ENCODE measurements at places on chromosomes 1 and 21.
A peak's percentile ranks its signal among the peaks of the same experiment; 100 is the strongest.

DNA sequence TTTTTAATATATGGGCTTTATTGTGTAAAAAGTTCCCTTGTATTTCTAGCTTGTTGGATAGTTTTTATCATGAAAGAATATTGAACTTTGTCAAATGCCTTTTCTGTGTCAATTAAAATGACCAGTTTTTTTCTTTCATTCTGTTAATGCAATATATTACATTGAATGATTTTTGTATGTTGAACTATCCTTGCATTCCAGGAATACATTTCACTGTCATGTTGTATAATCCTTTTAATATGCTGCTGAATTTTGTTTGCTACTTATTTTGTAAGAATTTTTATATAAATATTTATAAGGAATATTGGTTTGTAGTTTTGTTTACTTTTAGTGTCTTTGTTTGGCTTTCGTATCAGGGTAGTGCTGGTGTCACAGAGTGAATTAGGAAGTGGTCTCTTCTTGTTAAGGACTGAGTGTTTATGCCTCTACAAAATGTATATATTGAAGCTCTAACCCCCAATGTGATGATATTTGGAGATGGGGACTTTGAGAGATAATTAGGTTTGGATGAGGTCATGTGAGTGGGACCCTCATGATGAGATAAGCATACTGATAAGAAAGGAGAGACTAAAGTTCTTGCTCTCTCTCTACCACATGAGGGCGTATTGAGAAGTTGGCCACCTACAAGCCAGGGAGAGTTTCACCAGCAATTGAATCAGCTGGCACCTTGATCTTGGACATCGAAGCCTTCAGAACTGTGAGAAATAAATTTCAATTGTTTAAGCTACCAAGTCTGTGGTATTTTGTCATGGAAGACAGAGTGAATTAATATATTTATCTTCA, 12.0 kb upstream of the SLAMF6 start:
- DNase-seq: no peak

DNA sequence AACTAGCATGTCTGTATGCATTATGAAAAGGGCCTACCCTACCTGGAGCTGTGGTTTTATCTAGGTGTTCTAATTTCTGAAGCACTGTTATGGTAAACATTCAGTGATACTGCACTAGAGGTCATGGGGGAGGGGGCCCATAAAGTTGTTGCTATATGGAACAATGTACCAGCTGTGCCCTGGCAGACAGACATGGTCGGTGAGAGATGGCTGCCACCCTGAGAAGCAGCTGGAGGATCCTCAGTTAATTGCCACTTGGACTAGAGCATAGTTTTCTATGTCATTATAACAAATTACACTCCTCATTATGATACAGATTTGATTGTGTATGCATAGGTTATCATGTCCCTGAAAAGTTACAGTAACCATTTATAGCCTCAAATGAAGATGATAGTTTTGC, 45.4 kb downstream of the ILDR2 start:
- DNase-seq: no peak

DNA sequence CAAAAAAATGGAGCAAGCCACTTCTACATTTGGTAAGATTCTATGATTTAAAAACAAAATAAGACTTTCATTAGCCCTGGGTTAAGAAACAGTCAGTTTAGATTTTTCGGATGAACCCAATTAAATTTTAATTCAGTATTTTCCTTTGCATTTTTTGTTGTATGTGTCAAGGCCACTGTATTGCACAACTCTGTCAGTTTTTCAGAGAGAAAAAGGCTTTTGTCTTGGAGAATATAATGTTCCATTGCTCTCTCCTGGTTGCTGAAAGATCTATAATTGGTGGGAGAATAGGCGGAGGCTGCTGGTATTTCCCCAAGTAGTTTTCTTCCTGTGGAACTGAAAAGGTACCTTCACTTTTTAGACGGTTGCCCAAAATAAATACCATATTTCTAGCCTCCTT, 84.6 kb downstream of the NEGR1 start:
- no peak for DNase-seq

GRCh38 chr1:30465096-30465495, 258.3 kb downstream of the MATN1 start:
- DNase-seq: no peak

DNA sequence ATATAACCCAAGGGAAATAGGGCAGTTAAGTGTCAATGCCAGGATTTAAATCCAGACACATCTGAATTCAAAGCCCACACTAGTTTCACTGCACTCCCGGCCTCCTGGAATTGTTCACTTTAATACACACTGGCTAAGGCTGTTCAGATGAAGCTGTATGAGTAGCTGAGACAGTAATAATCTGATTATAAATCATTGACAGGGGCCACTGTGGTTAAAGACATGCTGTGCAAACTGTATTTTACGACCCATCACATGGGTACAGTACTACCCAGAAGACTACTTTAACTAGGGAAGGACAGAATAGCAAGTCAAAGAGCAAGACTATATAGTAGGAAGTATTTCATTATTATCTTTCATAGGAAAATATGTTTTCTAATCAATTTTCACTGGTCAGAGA, 16.1 kb upstream of the NTNG1 start:
- no peak for DNase-seq

DNA sequence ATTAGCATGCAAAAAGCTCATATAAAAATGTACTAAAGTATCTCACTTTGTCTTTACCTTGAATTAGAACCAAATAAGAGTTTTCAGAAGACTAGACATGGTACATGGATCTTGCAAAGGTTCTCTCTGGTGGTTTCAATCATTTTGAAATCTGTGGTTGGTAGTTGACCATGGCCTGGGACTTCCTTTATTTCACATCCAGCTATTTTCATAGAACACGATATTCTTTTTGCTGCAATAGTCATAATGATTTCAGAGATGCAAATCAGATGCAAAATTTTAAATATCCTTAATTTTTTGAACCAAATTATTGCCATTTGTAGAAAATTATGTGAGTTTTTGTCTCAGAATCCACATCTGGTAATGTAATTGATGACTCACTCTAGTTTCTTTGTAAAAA, 375.1 kb upstream of the ZP4 start:
- no peak for DNase-seq

GRCh38 chr1:15820478-15820877, 13.0 kb upstream of the UQCRHL start:
- DNase-seq: no peak

DNA sequence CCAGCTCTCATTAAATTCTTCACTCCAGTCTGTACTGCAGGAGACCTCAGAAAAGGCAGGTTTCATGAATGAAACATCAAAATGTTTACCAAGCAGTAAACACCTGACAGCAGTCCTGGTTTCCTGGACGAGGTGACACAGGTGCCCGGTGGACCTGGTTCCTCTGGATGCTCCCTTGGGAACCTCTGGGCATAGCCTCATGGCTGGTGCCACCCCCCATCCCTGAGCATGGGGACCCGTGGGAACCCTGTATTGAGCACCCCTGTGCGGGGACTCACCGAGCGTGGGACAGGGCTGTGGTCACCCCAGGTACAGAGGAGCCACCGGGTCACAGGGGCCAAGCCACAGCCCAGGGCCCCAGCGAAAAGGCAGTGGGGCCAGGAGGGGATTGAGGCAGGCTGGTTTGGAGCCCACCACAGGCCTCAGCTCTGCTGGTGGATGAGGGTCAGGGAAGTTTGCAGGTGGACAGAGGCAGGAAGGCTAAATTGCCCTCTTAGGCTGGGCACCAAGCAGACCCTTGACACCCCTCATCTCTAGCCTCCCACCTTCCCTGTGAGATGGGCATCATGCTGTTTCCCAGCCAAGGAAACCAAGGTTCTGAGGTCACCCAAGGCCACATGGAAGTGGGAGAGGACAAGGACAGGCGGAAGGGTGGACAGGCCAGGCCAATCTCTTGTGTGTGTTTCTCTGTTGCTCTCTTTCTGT, 158.4 kb downstream of the PTPRU start:
- no peak for DNase-seq

DNA sequence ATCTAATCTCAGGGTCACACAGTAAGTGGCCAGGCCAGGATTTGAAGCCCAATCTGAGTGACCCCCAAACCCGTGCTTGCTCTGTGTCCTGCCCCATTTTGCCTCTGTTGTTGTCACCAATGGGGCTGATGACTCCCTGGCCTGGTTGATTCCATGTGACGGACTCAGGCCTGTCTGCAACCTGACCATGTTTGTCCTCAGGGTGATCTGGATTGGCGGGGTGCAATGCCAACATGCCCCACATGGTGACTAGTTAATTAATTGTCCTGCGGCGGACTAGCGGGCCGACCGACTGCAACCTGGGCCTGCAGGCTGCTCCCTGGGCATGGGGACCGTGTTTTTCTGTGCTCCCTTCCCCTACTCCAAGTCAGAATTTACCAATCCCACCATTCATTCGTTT, 256.3 kb downstream of the MATN1 start:
- DNase-seq: no peak

GRCh38 chr1:210233216-210233494, 559 bp downstream of the SERTAD4 start:
- no peak for DNase-seq

DNA sequence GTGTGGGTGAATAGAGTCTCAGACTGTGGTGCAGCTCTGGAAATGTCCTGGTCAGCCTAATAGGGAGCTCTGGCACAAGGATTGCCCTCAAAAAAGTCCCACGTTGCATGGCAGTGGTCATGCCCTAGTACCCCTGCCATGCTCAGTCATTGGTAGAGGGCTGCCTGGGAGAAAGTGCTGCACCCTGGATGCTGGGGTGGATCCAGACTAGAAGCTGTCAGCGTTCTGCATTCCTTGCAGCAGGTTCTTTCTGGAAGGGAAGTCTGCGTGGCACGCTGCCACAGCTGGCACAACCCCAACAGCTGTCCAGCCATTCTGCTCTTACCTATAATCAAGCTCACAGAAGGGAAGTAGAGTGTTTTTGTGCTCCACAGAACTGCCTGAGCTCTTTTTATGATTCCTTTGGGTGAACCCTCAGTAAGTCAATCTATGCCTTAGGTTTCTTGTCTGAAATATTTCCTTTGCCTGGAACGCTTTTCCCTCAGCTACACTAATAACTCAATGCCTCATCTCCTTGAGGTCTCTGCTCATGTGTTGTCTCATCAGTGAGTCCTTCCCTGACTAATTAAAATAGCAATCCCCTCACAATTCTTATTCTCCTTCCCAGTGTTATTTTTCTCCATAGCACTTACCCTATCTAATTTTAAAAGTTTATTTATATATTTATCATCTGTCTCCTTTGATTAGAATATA, 61.5 kb upstream of the JAK1 start:
- no peak for DNase-seq

- DNase-seq: no peak
These were observed 95.6 kb upstream of the C8B start for GRCh38 chr1:57061369-57061768.

DNA sequence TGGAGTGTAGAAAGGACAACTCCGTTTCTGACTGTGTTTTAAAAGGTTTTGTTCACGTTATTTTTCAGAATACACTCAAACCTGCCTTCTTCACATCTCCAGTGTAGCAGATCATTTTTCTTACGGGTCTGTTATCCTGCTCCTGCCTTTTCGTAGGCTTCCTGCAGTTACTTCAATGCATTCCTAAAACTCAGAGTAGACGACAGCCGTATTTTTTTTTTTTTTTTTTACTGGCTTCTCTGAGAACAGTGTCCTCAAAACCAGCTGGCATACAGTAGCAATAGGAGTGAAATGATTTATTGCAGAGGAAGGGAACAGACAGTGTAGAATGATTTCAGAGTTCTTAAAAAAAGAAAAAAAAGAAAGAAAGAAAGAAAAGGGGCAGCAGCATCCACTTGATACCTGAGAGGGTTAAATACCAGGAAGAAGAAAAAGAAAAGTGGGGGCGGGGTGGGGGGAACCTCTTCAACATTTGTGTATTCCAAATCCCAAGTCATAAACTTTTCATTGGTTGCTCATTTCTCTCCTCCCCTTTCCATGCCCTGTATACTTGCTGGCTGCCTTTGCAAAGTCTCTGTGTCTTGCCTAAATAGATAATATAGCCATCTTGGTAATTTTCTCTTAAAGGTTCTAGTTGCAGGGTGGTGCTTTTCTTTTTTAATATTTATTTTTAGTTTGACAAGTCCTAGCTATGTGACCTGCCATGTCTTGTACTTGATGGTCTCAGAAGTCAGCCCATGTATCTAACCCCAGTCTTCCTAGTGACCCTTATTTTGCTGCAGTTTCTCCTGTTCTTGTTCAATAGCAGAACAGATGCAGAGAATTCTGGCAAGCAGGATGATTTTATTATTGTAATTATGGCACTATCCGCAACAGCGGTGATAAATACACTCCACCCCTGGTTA, 2.8 kb downstream of the TGFB2 start:
- no peak for DNase-seq

DNA sequence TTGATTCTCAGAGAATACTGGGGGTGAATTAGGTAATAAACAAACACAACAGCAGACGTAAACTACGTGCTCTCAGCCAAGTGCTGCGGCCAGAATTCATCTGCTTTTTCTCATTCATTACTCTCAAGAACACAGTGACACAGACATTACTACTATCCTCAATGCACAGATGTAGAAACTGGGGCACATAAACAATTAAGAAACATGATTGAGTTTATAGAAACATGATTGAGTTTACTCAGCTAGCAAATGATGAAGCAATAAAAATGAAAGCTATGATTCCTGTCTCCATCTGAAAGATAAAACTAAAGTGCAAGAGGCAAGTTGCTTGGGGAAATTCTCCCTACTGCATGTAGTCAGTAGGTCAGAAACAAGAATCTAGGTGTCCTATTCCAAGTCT, 140.5 kb downstream of the IFI44 start:
- DNase-seq: no peak

GRCh38 chr1:44679468-44679867, 5.0 kb downstream of the ARMH1 start:
- no peak for DNase-seq

GRCh38 chr1:156420205-156421061, 51.4 kb downstream of the RHBG start:
- peak; percentile 35 for DNase-seq

- no peak for DNase-seq
These were observed 567.6 kb downstream of the MRPL39 start for GRCh38 chr21:25039461-25040380.

- DNase-seq: peak; percentile 49
These were observed at the start of gene AGPAT3 for GRCh38 chr21:43864962-43865539. Gene AGPAT3 (plus strand): TSS chr21:43865223. CDS start chr21:43959682, 94,459 bp downstream.

DNA sequence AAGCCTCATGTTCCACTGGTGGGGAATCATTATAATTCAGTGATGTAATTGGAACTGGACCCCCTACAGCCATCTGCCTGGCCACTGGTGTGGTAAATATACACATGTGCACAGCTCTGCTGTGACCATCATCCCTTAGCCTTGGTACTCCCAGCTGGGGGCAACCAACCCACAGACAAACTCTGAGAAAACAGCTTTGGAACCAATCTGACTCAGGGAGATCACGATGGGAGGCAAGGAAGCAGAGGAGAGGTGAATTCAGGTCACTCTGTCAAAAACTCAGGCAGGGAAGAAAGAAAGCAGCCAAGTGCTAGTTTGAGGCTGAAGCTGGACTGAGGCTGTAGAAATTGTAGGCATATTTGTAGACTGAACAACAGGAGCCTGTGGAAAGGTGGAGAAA, 197.8 kb upstream of the GALNT2 start:
- DNase-seq: no peak

DNA sequence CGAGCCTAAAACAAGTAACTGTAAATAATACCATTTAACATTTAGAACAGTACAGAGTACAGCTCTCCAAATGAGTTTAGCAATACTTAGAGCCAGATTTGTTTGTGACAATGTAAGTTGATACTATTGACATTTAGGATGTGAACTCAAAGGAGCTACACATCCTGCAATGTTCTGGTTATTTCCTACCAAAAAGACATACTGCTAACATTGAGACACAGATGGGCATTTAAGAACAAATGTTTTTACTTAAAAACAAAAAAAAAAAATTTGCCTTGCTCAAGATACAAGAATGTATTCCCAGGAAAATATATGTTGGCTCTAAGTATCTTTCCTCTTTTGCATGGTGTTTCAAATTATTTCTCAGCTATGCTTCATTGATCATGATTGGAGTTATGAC, 1464.8 kb upstream of the PRMT6 start:
- DNase-seq: no peak

- DNase-seq: no peak
These were observed 323.7 kb upstream of the FAM78B start for GRCh38 chr1:166490437-166490991.

Data from T-helper 1 cell (primary cell).